Dermis blood vessel endothelial cell (primary cell): ENCODE measurements at places on chromosomes 4 and X.

GRCh38 chrX:45781901-45782553 lies 581.4 kb upstream of the DIPK2B start:
- DNase-seq, result peak; percentile 67

GRCh38 chr4:110058677-110059076 lies 139.7 kb downstream of the ELOVL6 start:
- no peak for DNase-seq

GRCh38 chrX:38318196-38318595 lies 9.1 kb downstream of the RPGR start:
- no peak for DNase-seq

- DNase-seq, result no peak
Measured at GRCh38 chrX:46263494-46263893, 281.7 kb downstream of the ZNF674 start.

DNA sequence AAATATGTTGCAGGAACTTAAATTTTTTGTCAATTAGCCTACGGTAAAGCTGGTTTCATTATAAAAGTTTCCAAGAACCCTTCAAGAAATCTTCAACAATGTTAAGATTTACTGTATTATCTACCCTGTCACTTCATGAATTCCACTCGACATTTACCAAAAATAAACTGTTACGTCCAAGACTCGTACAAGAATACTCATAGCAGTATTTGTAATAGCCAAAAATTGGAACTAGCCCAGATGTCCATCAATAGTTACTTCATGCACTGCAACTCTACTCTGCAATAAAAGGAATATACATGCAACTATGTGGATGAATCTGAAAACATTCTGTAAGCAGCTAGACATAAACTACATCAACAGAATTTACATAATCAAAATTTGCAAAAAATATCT lies 13.4 kb downstream of the RBMX start:
- no peak for DNase-seq
